ENCODE measurements at places on chromosomes 2 and 18. TPM values are rescaled to one million over a fixed set of nuclear protein-coding genes. Genes with fewer than 3 reads are reported as not detected.

The AFF3 gene
- 1.2 TPM for polyA plus RNA-seq

DNA sequence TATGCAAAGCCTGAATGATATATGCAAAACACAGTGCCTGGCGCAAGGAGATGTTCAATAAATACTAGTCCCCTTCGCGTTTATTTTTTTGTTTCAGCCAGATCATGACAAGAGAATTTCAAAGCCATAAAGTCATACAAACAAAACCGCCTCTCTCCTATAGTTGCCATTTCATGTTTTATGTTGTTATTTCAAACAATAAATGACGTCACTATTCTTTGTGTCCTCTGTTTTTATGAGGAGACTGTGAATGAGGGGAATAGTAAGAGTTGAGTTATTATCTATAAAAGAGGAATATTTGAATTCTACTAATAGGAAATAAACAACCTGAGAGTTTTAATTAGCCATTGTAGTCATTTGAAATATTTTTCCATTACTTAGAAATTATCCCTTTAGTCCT, 464.5 kb downstream of the THSD7B start:
- no peak overlapping the region for H3K27ac ChIP-seq
- H3K4me3 ChIP-seq, result no peak overlapping the region
- H3K36me3 ChIP-seq, result no peaks in the 10 kb centered on the region

DNA sequence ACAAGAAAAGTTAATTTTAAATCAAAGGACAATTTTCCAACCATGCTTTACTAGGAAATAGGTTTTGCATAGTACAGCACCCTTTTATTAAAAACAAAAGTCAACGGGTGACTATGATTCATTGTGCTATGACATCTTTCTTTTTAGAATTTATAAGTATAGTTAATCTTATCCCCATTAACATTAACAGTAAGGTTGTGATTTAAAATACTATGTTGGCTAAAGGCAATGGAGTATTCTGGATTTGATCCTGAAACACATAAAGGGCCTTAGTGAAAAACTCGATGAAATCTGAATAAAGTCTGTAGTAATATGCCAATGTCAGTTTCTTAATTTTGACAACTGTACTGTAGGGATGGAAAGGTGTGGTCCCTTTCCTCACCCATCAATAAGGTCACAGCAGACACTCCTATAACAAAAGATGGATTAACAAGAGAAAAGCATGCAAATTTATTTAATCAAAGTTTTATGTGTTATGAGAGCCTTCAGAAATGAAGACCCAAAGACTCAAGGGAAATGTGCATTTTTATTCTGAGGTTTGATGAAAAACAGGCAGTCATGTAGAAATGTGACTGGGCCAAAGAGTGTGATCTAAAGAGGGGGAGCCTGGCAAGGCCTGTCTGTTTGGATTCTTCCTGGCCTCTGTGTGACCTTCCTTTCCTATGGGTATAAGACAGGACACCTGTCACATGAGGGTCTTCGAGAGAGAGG, 731.4 kb downstream of the TSN start:
- peaks cover 15% of the 10 kb centered on the region for H3K27me3 ChIP-seq
- H3K36me3 ChIP-seq, result no peaks in the 10 kb centered on the region
- H3K4me1 ChIP-seq, result no peaks in the 10 kb centered on the region
- no peak for DNase-seq
- H3K4me3 ChIP-seq, result no peak overlapping the region

The SPHKAP gene
- not detected for polyA plus RNA-seq

The MAL gene
- polyA plus RNA-seq, result 273 TPM

The COL5A2 gene
- polyA plus RNA-seq, result 0.39 TPM

DNA sequence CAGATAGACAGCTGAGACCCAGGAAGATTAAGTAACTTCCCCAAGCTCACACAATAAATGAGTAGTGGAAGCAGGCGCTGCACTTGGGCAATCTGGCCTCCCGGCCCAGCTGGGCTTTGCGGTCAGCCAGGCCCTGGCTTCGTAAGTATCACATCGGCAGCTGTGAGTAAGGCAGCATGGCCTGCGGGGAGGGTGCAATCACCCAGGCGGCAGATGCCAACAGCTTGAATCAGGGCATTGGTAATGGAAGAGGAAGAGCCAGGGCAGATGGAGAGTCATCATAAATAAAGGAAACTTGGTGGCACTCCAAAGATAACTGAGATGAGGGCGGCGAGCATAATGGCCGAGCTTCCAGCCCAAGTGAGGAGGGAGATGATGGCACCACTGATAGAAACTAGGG, 217.9 kb upstream of the PID1 start:
- no peaks in the 10 kb centered on the region for H3K4me1 ChIP-seq
- no peaks in the 10 kb centered on the region for H3K36me3 ChIP-seq
- no peak for DNase-seq
- H3K4me3 ChIP-seq, result no peak overlapping the region
- H3K27me3 ChIP-seq, result peaks cover 6% of the 10 kb centered on the region

The ASPRV1 gene
- polyA plus RNA-seq, result 0.91 TPM

GRCh38 chr2:76197842-76198448, 487.2 kb upstream of the GCFC2 start:
- no peak overlapping the region for H3K4me3 ChIP-seq
- no peaks in the 10 kb centered on the region for H3K36me3 ChIP-seq
- H3K27ac ChIP-seq, result no peak overlapping the region
- peak; percentile 2 for DNase-seq
- H3K4me1 ChIP-seq, result no peaks in the 10 kb centered on the region
